ENCODE measurements at places on chromosomes 6 and 20.

GRCh38 chr6:132404330-132404729 lies 3.1 kb upstream of the MOXD1 start:
- DNase-seq: no peak

DNA sequence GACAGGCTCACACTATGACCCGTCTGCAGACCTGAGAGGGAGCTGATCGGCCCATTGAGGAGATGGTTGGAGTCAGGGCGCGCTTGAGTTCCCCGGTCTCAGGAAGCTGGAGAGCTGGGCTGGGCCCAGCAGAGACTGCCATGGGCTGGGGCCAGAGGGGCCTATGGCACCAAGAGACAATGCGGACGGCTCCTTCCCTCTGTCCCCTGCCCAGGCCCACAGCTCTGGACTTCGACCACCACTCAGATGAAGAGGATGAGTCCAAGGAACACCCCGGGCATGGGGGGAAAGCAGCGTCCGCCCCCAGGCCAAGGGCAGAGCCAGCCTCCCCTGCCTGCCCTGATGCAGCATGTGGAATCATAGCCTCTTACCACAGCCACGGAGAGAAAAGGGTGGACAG lies 40.2 kb upstream of the PHACTR3 start:
- DNase-seq: no peak

DNA sequence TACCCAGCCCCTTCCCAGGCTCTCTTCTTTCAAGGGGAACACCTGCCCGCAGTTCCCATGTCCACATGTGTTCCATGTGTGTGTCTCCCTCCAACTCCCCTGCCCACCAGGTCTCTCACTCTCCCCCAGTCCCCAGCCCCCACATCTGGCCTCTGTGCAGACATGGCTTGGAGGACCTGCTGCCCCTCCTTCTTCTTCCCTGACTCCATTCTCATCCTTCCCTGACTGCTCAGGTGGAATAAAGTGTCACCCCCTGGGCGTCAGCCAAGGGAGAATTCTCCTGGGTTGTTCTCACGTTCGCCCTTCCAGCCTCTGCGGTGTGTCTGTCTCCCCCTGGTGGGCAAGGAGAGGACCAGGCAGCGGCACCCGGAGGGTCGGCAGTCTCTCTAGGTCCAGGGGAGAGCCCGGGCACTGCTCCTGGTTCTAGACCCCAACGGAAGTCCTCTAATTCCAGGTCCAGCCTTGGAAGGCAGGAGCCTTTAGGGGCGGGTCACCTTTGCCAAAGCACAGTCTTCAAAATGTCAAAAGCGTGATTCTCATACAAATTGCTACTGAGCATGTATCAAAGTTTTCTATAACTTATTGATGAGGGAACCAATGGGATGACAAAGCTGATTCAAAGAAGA lies 50.5 kb downstream of the EBF4 start:
- DNase-seq: peak; percentile 73

- DNase-seq: no peak
Observed at GRCh38 chr6:145838305-145838704, 23.7 kb upstream of the FBXO30 start.

DNA sequence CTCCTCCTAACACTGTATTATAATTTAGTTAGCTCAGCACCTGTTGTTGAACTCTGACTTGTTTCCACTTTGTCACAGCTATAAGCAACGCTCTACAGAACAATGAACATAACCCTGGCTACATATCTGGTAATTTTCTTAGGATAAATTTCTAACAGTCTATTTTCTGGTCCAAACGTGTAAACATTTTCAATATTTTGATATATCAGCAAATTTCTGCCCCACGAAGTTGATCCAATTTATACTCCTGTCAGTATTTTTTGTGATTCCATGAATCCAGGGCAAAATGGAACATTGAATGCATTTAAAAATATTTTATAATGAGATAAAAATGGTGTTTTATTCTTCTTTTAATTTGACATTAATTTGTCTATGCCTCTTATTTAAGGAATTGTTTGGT lies 448.5 kb upstream of the AGPAT4 start:
- DNase-seq: no peak

GRCh38 chr6:113994934-113995342 lies 24.0 kb upstream of the HDAC2 start:
- DNase-seq: peak; percentile 4

DNA sequence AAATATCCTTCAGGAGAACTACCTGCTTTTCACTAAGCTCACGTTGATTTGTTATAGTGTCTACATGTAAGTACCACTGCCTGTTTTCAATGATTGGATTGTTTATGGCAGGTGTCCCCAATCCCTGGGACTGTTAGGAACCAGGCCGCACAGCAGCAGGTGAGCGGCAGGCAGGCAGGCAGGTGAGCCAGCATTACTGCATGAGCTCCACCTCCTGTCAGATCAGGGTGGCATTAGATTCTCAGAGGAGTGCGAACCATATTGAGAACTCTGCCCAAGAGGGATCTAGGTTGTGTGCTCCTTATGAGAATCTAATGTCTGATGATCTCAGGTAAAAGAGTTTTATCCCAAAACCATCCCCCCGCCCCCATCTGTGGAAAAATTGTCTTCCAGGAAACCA lies 303.3 kb downstream of the EYA4 start:
- DNase-seq: no peak

DNA sequence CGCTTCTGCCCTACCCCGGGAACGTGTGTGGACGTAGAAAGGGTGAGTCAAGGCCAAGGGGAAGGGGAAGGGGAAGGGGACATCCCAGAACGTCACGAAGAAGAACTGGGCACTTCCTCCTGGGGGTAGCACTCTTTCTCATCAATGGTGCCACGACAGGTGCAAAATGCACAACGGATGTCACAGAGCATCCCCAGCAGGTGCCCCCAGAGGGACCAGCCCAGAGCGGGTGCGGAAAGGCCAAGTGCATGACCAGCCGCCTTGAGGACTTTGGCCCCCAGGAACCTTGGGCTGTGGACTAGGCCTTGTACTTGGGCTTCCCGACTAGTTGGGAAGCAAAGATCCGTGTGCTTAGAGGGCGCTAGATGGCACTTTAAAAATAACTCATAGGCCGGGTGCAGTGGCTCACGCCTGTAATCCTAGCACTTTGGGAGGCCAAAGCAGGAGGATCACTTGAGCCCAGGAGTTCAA lies 12.1 kb upstream of the SRC start:
- DNase-seq: peak; percentile 28

DNA sequence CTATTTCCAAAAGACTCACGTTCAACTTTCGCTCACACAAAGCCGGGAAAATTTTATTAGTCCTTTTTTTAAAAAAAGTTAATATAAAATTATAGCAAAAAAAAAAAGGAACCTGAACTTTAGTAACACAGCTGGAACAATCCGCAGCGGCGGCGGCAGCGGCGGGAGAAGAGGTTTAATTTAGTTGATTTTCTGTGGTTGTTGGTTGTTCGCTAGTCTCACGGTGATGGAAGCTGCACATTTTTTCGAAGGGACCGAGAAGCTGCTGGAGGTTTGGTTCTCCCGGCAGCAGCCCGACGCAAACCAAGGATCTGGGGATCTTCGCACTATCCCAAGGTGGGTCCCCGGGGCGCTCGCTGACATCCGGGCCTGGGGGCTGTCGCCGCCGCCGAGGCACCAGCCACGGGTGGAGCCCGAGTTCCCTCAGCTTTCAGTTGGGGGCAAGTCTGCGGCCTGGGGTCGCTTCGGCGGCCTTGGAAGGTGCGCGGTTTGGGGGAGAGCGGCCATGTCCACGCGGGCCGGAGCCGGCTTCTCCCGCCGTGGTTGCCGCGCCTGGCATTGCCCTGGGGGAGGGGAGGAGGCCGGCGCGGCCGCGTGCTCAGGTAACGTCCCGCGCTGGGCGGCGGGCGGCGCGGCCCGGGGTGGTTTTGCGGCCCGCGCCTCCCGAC lies 429 bp downstream of the AMD1 start:
- DNase-seq: no peak

DNA sequence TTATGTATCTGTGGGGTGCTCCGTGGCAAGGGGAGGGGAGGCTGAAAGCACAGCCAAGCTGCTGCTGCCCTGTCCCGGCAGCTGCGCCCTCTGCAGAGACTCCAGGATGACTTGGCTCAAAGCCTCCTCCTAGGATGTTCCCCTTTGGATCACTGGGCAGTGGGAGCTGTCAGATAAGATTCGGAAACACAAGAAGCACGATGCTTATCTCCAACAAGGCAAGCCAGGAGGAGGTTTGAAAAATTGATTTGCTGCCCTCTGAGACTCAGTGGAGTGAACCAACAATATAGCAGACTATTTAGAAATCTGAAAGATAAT lies 776.4 kb downstream of the C6orf118 start:
- DNase-seq: no peak

- DNase-seq: no peak
Observed at GRCh38 chr6:163085861-163086623, 328.5 kb upstream of the QKI start.

DNA sequence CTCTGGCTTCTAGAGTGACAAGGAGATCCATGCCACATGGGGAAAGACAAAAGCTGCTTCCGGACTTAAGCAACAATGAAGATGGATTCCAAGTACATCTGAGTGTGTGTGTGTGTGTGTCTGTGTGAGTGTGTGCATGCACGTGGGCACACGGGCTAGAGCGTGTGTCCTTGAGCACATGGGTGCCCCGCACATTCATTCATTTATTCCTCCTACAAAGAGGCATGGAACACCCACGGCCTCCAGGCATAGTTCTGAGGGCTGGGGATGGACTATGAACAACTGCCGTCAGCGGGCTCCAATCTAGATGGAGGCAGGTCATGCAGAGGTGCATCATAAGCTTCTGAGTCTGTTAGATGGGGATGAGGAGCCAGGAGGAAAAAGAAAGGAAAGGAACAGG lies 49.1 kb downstream of the GRM4 start:
- DNase-seq: no peak

Data from CD4-positive, alpha-beta T cell treated with Interferon alpha-2 for 1 hour (primary cell).